ENCODE measurements at places on chromosomes 3 and 15.

DNA sequence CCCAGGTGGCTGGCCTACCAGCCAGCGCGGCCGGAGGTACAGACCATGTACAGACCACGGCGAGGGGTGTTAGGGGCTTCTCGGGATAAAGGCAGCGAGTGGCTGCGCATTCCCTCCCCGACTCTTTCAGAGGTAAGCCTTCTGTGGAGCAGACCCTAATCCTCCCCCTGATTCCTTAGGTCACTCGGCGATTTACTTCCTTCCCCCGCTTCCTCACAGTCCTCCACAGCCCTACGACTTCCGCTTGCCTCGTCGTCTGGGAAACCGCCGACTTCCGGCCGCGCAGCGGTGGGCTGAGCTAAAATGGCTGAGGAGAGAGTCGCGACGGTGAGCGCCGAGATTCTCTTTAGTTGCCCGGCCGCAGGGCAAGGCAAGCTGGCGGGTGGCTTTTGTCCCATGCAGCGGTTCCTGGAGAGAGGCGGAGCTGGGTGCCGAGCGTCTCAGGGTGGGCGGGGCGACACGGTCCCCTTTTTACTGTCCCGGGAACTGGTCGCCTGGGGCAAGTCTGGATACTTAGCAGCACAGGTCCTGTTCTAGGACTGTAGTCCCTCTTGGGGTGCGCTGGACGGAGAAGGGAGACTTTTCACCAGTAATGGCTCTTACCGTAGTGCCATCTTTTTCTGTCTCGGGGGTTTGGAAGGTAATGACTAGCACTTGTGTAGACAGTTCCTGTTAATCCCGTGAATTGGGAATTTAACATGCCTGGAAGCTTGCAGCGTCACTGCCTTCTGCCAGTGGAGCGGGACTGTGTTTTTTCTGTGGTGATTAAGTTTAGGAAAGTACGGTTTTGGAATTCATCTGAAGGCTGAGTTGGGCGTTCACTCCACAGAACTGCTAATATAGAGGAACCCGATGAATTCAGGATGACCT lies at the start of the genes BBS4 and HIGD2B:
Gene BBS4 (plus strand): TSS at position 283 of the 870 bp plus-strand sequence. CDS start 21 bp downstream, at position 304.
Gene HIGD2B (minus strand): TSS at position 258 of the 870 bp plus-strand sequence. CDS start 9,808 bp downstream, outside the sequence.
- DNase-seq: peak; percentile 64

GRCh38 chr3:181711325-181712135 lies at the start of gene SOX2:
SOX2 (plus strand) TSS chr3:181711925; CDS start chr3:181712361, 436 bp downstream.
- no peak for DNase-seq

DNA sequence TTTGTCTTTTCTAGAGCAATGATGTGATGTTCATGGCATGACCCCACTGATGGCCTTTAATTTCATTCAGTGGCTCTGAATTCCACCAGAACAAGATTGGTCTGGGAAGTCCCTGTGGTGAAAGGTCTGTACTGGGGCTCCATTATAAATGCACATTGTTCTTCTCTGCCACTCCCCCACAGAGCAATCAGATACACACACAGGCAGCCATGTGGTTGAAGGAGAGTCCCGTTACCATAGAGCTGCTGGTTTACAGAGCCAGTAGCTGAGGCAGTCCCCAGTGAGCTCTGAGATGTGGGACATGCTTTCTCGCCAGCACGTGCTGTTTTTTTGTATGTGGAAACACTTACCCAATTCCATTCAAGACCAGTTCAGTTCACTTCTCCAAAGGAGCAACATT lies 172.7 kb upstream of the TRIM42 start:
- DNase-seq: no peak

- DNase-seq: no peak
Measured at GRCh38 chr3:39122813-39123212, 15.3 kb downstream of the TTC21A start.

DNA sequence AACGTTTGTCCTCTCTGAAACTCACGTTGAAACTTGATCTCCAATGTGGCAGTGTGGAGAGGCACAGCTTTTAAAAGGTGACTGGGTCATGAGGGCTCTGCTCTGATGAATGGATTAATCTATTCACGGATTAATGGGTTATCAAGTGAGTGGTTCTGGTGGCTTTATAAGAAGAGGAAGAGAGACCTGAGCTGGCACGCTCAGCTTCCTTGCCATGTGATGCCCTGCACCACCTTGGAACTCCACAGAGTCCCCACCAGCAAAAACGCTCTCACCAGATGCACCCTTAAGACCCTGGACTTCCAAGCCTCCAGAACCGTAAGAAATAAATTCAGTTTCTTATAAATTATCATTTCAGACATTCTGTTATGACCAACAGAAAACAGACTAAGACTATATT lies 2.6 kb downstream of the PPP1R2 start:
- DNase-seq: no peak

- DNase-seq: no peak
Measured at GRCh38 chr3:61807865-61808276, 246.5 kb downstream of the PTPRG start.

DNA sequence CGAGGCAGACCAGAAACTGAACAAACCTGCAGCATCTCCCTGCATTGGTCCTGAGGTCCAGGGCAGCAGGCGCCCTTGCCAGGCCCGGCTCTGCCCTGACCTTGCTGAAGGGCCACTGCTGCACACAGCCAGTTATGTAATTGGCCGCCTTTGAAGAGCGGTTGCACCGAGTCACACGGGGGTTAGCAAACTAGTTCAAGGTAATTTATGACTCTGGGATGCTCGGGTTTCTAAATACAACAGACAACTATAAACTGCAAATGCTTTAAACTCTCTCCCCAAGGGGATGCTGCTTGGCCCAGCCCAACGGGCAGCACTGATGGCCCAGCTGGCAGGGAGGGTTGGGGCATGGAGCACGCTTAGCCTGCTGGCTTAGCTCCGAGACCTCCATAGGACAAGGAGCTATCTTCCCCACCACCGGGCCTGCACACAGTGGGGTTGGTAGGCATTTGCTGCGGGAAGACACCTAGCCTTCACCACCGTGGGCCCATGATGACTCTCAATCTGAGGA lies 60.3 kb upstream of the IQSEC1 start:
- no peak for DNase-seq

- DNase-seq: no peak
Measured at GRCh38 chr3:187456250-187456649, 88.1 kb downstream of the RTP4 start.

DNA sequence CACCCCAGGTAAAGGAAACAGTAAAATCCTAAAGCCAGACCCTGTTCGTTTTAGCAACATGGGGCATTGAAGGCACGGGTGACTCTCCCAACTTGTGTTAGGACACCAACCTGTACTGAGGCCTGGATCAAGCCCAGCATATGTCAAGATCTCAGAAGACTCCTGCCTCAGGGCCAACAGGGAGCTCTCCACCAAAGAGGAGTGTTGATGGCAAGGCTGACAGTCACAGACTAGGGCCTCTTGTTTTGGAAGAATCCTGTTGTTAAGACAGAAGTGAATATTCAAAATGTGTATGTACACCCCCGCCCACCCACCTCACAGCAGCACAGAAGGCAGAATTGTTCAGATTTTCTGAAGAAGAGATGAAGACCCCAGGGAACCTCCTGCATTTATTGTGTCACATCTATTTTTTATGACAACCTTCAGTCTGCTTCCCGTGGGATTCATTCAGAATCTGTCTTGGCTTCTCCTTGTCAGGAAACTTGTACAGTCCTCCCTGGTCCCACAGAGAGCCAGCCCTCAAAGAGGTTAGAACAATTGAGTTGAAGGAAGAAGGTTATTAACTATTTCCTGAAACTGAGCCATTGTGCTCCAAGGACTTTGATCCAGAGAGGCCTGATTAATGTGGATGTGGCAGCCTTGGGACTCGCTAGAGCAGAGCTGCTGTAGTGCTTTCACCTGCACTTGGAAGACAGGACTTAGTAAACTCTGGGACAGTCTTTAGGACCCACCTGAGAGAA lies 61.7 kb upstream of the PLXNA1 start:
- no peak for DNase-seq

GRCh38 chr3:152703245-152703890 lies 131.6 kb upstream of the P2RY1 start:
- DNase-seq: no peak

DNA sequence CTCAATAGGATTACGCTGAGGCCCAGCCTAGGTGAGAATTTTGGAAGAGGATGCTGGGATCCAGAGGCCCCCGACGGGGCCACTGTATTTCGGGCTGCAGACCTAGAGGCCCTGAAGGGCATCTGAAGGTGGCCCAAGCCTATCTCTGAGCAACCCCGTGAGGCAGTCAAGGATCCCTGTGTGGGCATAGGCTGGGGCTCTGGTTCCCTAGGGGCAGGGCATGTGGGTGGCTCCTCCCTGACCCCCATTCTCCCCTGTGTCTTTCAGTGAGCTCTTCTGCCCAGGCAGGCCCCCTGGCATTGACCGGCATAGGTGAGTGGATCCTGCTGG lies 216.0 kb downstream of the SNRPN start:
- DNase-seq: no peak

DNA sequence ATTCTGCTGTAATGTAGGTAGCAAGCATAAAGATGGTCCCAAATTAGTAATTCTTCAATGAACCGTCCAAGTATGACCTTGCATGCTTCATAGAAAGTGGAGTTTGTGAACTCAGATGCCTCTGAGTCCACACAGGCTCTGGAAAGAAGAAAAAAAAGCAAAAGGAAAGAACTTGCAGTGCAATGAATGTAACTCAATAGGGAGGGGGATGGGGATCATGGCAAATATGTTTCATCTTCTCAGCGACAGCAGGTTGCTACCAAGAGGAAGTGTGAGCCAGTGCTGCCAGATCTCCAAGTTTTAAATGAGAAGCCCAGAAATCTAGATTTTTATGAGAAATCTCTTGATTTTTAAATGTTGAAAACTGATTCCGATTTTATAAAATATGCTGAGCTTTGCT lies 50.3 kb downstream of the IL20RB start:
- no peak for DNase-seq

DNA sequence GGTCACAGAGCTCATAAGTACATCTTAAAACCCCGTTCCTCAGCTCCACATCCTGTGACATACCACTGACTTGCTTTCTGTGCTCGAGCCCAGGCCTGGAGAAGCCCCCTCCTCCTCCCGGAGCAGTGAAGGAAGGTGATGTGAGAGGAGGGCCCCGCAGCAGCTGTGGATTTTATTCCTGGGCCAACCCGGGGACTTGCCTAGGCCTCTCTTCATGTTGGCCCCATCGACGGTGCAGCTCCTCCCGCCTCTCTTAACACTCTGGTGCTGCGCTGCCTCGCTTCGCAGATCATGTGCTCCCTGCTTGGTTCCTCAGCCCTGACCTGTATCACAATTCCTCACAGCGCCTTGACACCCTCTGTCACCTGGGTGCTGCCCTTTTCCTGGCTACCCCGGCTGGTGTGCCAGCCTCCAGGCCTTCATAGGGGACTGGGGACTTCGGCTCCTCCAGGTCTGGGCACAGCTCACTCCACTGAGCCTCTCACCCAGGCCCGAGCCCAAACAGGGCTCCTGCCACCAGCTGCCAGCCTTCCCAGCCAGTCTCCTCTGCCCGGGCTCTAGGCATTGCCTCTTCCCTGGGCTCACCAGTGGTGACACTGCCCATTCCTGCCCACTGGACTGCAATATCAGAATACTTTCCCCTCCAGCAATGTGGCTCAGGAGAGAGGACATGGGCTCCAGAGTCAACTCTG lies 21.5 kb downstream of the MAGEF1 start:
- no peak for DNase-seq

GRCh38 chr3:70557976-70558375 lies 245.5 kb upstream of the MDFIC2 start:
- no peak for DNase-seq

Measured in stimulated activated CD8-positive, alpha-beta memory T cell treated with anti-CD3 and anti-CD28 coated beads, Interleukin-7, amount 100 ng/mL, for 1 hour (primary cell).